SK-N-SH (cell line): ENCODE measurements at places on chromosomes 4 and X. TPM values are rescaled to one million over a fixed set of nuclear protein-coding genes. Genes with fewer than 3 reads are reported as not detected.
A peak's percentile ranks its signal among the peaks of the same experiment; 100 is the strongest.

- H3K27me3 ChIP-seq, result no peaks in the 10 kb centered on the region
- H3K27ac ChIP-seq, result no peak overlapping the region
- DNase-seq, result no peak
- H3K4me3 ChIP-seq, result no peak overlapping the region
Measured at GRCh38 chrX:122572461-122572860, 611.6 kb upstream of the GRIA3 start.

IQCM gene
- polyA plus RNA-seq, result not detected in 2 replicates

- peaks cover 4% of the 10 kb centered on the region; the same call in 1 of the 2 replicates for H3K4me1 ChIP-seq
- no peak overlapping the region for H3K4me3 ChIP-seq
- H3K27me3 ChIP-seq, result no peaks in the 10 kb centered on the region
- no peak overlapping the region for H3K27ac ChIP-seq
- peak; percentile 21 for DNase-seq
Measured at GRCh38 chr4:106238820-106239420, 77.1 kb downstream of the TBCK start.

CSAG3 gene
- 72.2 and 115 TPM in 2 replicates for polyA plus RNA-seq

DNA sequence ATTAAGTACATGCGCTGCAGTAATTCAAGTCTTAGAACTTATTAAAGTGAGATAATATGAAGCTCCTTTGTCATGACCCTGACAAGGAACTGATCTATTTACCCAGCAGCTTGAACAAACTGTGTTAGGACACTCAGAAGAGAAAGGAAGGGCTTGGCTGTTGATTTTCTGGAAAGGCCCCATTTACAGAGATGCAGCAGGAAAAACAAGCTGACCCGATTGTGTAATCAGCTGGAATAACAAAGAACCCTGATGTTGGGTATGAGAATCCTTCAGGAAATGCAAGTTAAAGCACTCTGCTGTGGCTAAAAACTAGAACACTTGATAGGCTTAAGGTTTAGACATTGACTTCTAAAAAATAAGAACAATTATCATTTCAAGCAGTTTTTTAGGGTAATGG, 64.8 kb downstream of the TBC1D9 start:
- H3K27me3 ChIP-seq, result no peaks in the 10 kb centered on the region
- no peak for DNase-seq
- no peak overlapping the region for H3K27ac ChIP-seq

- no peaks in the 10 kb centered on the region; the same call in 1 of the 2 replicates for H3K4me1 ChIP-seq
- no peaks in the 10 kb centered on the region for H3K27me3 ChIP-seq
- no peak overlapping the region for H3K4me3 ChIP-seq
- H3K27ac ChIP-seq, result no peak overlapping the region
- H3K36me3 ChIP-seq, result no peaks in the 10 kb centered on the region
Measured at GRCh38 chr4:40682290-40683101, 52.8 kb upstream of the RBM47 start.

- no peak for DNase-seq
- H3K27ac ChIP-seq, result no peak overlapping the region
- H3K36me3 ChIP-seq, result peaks cover 64% of the 10 kb centered on the region
- H3K4me1 ChIP-seq, result no peaks in the 10 kb centered on the region
- H3K4me3 ChIP-seq, result no peak overlapping the region
Measured at GRCh38 chr4:94228493-94229216, 21.0 kb downstream of the SMARCAD1 start.

VEGFC gene
- polyA plus RNA-seq, result 81.9 and 84.7 TPM in 2 replicates

GRCh38 chrX:50211510-50211909, 6.9 kb downstream of the CCNB3 start:
- no peak for DNase-seq
- no peak overlapping the region for H3K27ac ChIP-seq
- H3K4me1 ChIP-seq, result no peaks in the 10 kb centered on the region
- peaks cover 6% of the 10 kb centered on the region; the same call in 1 of the 2 replicates for H3K27me3 ChIP-seq

GRCh38 chr4:81466841-81467671, 4.7 kb downstream of the RASGEF1B start:
- H3K27me3 ChIP-seq, result peaks cover 37% of the 10 kb centered on the region
- H3K27ac ChIP-seq, result no peak overlapping the region
- H3K4me1 ChIP-seq, result no peaks in the 10 kb centered on the region
- no peaks in the 10 kb centered on the region for H3K36me3 ChIP-seq
- H3K4me3 ChIP-seq, result peak overlapping the region; percentile 34; the same call in 1 of the 2 replicates

DNA sequence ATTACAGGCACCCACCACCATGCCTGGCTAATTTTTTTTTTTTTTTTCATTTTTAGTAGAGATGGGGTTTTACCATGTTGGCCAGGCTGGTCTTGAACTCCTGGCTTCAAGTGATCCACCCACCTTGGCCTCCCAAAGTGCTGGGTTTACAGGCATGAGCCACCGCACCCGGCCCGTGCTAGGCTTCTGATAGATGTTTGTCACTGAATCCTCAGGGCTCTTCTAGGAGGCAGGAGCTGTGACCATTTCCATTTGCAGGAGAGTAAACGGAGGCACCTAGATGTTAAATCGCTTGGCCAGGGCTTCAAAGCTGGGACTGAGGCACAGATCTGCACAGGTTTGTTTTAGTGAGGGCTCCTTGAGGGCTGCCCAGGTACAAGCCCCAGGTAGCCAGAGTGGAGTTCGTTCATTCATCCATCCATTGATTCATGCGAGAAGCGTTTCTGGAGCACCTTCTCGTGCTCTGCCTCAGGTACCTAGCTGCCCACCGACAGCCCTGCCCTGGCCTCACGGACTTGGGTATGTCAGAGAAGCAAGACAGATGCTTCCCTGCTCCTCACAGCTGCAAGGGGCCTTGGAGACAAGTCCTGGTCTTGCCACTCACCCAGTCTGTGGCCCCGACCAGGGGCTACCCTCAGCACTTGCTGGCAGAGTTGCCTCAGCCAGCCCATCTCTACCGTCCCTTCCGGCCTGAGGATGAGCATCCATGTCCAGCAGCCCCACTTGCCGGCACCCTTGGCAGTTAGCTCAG, 106.4 kb downstream of the PSAPL1 start:
- no peaks in the 10 kb centered on the region for H3K36me3 ChIP-seq
- H3K27me3 ChIP-seq, result no peaks in the 10 kb centered on the region
